NCI-H1930 (cell line): ENCODE measurements at places on chromosomes 6 and 20.

DNA sequence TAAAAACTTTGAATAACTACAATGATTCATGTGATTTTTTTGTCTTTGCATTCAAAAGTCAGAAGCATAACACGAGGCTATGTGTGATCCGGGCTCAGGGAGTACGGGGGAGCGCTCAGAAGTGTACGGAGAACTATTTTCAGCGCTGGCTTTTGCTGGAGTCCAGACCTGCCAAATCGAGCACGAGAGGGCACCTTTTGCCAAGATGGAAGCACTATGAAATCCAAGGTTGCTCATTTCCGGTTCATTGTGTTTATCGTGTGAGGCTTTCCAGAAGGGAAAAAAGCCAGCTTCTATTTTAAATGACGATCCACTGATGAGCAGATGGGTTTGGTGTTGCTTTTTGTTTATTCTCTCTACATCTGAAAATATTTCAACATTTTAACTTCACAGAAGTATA is 11.3 kb downstream of the RAMACL start:
- DNase-seq = no peak

DNA sequence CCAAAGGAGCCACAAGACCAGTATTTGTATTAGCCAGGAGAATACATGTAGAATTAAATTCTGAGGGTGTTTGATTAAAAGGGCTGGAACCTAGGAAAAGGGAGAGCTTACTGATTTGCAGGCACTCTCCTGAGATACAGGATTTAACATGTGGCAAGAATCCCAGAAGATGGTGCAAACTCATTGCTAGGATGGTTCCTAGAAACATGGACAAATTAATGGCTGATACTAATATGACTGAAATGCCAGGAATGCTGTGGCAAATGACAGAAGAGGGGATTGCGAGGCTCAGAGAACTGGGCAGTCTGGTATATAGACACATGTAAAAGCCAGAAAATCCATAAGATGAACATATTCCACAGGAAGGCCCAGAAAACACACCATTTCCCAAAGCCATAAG is 118.1 kb downstream of the RWDD2A start:
- DNase-seq = no peak

DNA sequence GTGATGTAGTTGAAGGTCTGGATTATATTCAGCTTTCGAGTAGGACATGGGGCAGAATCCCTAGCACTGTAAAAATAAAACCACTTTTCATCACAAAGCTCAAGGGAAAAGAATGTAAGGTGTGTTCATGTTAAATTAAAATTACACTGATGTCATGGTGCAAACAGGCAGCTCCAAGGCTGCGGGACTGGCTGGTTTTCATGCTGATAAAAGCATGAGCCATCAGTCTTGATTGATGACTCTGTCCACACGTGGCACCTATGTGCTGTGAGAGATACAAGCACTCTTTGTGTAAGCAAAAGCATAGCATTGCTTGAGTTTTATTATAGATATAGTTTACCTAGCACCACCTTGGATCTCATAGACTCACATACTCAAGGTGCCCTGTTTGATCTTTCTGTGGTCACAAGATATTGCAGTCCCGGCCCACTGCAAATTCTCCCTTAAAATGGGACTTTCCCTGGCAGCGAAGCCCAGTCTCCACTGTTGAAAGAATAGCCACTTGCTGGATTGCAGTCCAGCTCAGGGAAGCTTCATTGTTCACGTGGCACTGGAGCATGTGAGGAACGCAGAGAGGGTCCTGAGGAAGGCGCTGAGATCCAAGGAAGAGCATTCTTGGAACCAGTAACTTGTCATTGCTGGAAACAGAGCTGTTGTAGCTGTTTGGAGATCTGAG is 90.6 kb downstream of the TIAM2 start:
- no peak for DNase-seq

- DNase-seq = no peak
Observed at GRCh38 chr20:1644101-1644962, 13.2 kb downstream of the SIRPG start.

- peak; percentile 10 for DNase-seq
Observed at GRCh38 chr6:168372889-168373288, 53.3 kb upstream of the DACT2 start.

- no peak for DNase-seq
Observed at GRCh38 chr20:22692119-22692475, 107.7 kb upstream of the FOXA2 start.

DNA sequence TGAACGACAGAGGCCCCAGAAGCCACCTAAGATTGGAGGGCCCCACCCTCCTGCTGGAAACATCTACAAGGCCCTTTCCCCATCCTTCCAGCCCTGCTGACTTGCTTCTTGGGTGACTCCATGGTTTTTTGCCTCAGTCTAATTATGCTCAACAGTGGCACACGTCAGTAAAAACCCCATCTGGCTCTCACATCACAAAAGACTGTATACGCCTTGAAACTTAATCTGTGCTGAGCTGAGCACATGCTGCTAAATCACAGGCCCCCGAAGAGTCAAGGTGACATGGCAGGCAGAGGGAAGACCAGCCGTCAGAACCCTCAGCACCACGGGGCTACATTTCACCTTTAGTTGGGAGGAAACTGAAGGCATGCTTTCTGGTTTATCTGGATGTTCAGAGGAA is 323.1 kb downstream of the CDH26 start:
- DNase-seq = no peak

GRCh38 chr6:90421666-90422065 is 125.0 kb upstream of the BACH2 start:
- no peak for DNase-seq

GRCh38 chr6:135182071-135183001 is 1.2 kb downstream of the MYB start:
- DNase-seq = no peak

DNA sequence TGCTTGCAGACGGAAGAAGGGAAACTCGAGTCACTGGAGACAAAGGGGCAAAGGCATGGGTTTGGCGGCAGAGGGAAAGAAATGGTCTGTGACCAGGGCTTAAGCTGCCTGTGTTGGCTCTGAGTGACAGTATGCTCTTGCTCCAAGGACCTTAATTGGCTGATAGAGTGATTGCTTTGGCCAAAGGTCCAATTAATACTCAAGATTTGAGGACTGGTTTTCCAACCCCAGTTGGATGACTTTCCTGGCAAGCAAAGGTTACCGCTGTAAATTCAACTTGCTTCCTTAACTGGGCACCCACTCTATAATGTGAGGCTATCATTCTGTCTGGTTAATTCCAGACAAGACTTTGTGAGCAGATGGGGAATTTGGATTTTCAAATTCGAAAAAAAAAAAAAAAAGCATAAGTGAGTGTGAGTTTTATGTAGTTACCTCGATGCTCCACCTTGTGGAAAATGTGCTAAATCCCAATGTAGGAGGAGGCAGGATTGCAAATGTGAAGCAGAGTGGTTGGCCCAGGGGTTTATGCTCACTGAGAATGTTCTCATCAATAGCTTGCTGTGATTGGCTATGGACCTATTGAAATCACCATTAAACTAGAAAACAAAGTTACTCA is 150.7 kb upstream of the GMDS start:
- DNase-seq = no peak

GRCh38 chr20:64064145-64064698 is 1.2 kb downstream of the TCEA2 start:
- no peak for DNase-seq

- no peak for DNase-seq
Observed at GRCh38 chr6:122695188-122695587, 84.3 kb upstream of the FABP7 start.

DNA sequence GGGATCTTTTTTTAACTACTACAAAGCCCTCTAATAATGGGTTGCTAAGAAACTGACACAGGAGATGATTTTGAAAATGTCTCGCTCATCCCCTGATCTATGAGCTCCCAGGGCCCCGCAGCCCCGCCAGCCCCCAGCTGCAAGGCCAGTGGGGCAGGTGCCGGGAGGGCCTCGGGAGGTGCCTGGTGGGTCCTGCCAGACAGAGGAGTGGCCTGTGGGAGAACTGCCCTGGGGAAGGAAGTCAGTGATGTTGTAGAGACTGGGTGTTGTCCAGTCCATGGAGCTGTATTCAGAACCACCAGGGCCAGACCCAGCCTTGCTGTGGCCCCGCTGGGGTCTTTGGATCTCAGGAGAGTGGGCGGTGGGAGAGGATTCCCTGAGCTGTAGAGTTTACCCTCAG is 258.7 kb downstream of the TAF4 start:
- no peak for DNase-seq

GRCh38 chr20:2942439-2942838 is 69.2 kb downstream of the PTPRA start:
- DNase-seq = no peak

DNA sequence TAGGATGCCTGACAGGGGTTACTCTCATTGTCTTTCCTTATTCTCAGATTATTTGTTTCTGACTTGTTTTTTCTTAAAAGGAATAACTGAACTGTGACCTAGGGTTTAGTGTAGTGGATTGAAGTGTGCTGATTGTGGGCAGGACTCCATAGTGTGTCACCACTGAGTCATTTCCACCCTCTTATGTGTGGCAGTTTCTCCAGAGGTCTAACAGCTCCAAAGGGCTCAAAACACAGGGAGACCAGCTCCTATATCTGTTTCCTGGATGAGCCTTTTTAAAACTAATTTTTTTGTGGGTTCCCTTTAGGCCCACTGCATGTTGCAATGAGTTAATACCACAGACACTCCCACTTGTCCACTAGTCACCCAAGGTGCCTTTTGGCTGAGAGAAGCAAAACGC is 951.1 kb upstream of the ADGRB3 start:
- no peak for DNase-seq

DNA sequence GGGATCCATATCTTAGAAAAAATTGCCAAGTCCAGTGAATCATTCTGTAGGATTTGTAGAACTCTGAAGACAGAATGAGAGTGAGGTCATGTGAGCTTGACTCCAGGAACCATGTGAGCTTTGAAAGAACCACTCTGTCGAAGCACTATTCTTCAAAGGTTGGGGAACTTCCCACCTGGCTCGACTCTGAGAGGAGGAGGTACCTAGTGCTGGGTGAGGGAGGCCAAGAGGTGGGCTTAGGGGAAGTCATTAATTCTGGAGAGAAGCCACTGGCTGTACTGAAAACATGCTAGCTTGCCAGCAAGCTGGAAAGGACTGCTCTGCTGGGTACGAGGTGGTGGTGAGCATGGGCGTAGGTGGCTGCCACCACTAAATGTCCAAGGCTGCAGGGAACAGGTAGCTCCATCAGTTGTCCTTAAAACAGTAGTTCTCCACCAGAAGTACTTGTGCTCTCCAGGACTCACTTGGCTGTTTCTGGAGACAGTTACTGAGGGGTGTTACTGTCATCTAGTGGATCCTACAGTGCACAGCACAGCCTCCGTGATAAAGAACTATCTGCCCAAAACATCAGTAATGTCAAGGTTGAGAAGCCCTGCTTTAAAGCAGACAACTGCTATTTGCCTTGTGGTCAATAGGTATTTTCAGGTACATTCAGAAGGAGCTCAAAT is 34.7 kb upstream of the SYNJ2 start:
- no peak for DNase-seq

DNA sequence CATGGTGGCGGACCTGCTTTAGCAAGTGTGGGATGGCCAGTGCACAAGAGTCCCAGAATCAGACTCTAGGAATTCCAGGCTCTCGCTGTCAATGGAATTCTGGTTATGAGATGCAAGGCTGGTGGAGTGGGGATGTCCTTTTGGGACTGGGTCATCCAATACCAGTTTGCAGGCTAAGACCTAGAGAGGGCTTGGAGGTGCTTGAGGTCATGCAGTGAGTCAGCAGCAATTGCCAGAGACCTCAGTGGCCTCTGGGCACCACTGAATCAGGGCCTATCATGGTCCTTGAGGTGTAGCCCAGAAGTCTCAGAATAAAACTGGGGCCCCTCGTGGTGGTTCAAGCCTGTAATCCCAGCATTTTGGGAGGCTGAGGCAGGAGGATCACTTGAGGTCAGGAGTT is 1.4 kb upstream of the SCRT2 start:
- DNase-seq = no peak

DNA sequence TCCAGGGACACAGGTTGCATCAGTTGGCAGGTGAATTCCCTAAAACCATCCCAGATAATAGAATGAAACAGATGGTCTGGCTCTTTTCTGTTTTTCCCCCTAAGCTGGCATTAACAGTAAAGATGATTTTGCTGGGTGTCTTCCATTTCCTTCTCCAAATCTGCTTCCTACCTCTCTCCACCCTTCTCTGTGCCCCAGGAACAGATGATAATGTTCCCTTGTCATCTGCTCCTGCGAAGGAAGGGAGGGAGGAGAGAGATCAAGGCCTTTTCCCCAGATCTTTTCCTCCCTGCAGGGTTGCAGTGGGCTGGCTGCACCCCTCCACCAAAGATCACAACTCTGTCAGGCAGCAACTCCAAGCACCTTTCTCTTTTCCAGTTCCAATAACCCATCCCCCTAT is 156.5 kb upstream of the PRDM1 start:
- DNase-seq = no peak

DNA sequence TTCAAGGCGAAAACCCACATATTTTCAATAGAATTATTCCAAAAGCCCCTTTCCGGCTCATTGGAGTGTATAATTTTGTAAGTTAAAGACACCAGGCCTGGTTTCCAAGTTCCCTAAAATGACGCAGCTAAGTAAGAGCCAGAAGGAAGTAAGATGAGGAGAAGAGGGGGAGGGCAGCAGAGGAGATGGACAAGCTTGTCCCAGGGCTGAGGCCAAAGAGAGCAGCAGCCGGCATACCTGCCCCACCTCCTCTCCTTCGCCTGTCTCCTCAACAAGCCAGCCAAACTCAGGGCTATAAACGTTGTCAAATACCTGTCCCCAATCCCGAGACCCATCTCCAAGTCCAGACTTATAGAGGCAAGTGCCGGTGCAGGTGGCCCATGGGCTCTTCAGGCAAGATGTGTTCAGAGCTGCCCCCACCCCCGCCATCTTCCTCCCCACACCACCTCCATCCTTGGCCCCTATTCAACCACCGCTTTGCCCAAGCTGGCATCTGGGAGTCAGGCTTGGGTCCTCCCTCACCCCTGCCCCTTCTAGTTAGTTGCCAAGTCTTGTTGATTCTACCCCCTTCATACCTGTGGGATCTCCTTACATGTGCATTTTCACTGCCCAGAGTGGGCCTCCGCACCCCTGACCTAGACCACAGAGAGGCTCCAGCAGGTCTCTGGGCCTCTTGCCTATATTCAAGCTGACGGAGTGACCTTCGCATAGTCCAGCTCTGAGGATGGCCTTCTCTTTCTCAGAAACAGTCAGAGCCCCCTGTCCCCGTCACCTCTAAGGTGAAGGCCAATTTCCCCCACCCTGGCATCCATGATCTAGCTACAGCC is 75.7 kb upstream of the SIRPA start:
- no peak for DNase-seq

DNA sequence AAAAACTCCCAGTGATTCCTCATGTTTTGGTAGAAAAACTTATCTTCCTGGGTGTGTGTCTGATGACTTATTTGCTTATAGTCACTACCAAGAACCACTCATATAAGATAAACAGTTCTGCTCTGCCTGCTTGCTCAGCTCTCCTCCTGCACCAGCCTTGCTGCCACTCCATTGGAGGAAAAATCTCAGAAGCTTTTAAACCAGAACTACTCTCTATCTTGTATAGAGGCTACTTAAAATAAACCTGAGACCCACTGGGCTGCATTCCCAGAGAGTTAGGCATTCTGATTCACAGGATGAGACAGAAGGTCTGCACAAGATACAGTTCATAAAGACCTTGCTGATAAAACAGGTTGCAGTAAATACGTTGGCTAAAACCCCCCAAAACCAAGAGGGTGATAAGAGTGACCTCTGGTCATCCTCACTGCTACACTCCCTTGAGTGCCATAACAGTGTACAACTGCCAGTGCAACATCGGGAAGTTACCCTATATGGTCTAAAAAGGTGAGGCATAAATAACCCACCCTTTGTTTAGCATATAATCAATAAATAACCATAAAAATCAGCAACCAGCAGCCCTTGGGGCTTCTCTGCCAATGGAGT is 728.3 kb downstream of the EPHA7 start:
- DNase-seq = no peak

- no peak for DNase-seq
Observed at GRCh38 chr6:70847106-70848084, 109.5 kb downstream of the B3GAT2 start.
